ENCODE measurements at places on chromosomes 12 and 14. TPM values are rescaled to one million over a fixed set of nuclear protein-coding genes. Genes with fewer than 3 reads are reported as not detected.

- no peak for DNase-seq
Measured at GRCh38 chr12:19970821-19971220, 397.5 kb upstream of the PDE3A start.

DNA sequence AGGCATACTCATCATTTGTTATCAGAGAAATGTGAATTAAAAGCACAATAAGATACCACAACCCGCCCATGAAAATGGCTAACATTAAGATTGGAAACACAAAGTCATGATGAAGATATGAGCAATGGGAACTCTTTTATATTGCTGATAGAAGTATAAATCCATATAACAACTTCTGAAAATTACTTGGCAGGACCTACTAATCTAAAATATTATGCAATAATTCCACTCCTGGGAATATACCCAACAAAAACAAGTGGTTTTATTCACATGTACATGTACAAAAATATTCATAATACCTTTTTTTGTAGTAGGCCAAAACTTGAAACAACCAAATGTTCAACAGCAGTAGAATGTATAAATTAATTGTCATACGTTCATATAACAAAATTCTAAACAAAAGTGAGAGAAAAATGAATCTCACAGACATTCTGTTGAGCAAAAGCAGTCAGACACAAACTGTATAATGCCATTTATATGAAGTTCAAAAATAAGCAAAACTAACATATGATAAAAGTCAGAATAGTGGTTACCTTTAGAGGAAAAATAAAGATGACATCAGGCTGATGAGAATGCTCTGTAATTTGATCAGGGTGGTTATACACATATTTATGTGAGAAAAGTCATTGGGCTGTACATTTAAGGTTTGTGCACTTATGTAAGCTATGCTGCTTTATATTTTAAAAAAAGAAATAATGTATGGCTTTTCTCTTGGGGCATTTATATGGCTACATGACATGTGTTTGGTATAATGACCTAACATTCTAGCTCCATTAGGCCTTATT is 309.2 kb upstream of the KITLG start:
- no peak for DNase-seq

The NGB gene
- not detected for total RNA-seq

The TBX5 gene
- not detected for total RNA-seq

- no peak for DNase-seq
Measured at GRCh38 chr14:92706386-92706785, 42.0 kb downstream of the LGMN start.

- no peak for DNase-seq
Measured at GRCh38 chr12:83018088-83018487, 331.4 kb downstream of the TMTC2 start.

DNA sequence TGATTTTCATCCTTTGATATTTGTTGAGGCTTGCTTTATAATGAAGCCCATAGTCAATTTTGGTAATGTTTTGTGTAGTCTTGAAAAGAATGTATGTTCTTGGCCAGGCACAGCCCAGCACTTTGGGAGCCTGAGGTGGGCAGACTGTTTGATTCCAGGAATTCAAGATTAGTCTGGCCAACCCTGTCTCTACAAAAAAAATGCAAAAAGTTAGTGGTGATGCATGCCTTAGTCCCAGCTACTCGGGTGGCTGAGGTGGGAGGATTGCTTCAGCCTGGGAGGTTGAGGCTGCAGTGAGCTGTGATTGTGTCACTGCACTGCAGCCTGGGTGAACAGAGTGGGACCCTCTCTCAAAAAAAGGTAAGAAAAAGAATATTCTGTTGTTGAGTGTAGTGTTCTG is 10.8 kb downstream of the ETNK1 start:
- DNase-seq, result no peak

DNA sequence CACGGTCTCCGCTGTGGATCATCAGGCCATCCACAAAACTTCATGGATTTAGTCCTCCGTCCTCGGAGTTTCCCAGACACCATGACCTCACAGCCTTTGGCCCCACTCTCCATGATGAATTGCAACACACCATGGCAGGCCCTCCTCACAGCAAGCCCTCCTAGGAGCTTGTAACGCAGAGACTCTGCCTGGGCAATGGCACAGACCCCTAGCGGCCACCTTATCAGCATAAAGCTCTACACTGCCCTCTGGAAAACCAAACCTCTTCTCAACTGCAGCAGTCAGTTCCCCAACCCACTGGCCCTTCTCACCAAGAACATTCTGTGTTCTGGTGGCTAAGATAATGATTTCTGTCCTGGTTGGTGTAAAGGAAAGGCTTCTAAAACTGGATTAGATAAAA is 238.4 kb upstream of the USP15 start:
- no peak for DNase-seq

The MUCL1 gene
- total RNA-seq, result not detected

The HOXC12 gene
- total RNA-seq, result not detected

DNA sequence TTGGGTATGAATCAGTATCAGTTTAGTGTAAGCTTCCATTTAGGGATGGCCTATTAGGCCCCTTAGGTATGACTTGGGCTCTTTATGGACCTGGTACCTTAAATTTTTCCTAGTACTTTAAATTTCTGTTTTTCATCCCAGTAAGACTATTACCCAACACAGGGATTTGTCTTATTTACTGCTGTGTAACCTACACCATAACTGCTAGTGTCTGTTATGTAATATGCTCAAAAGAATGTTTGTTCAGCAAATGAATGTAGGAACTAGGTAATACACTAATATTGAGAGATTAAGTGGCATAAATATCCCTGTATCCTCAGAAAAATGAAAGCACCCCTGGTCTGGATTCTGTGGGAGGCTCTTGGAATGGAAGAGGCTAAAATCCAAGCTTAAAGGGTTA is 63.7 kb upstream of the YARS2 start:
- DNase-seq, result no peak

GRCh38 chr14:34012978-34013720 is 62.3 kb upstream of the EGLN3 start:
- DNase-seq, result no peak

GRCh38 chr12:92036061-92036620 is 109.5 kb downstream of the BTG1 start:
- no peak for DNase-seq

Data from activated T-cell treated with anti-CD3 and anti-CD28 coated beads, Interleukin-2, amount 50 U/mL, for 72 hours (primary cell).